Lower lobe of right lung (tissue), 2 donors: ENCODE measurements at places on chromosomes 11 and 22. TPM values are rescaled to one million over a fixed set of nuclear protein-coding genes. Genes with fewer than 3 reads are reported as not detected.

Gene C1QTNF4
- 1.3 TPM for total RNA-seq

Gene OR10D3
- total RNA-seq = not detected

Gene APOL2
- total RNA-seq = 56.0 TPM

Gene LRRN4CL
- total RNA-seq = 3.4 TPM

Gene GLB1L3
- 0.27 TPM for total RNA-seq

Gene MMP27
- total RNA-seq = not detected

Gene C11orf97
- total RNA-seq = 2.5 TPM

Gene POTEH
- not detected for total RNA-seq

Gene APOL3
- total RNA-seq = 77.0 TPM

Gene OR8D1
- total RNA-seq = not detected

Gene TSPAN18
- total RNA-seq = 38.4 TPM

Gene MB
- total RNA-seq = 0.86 TPM

Gene RASL10A
- 0.83 TPM for total RNA-seq

Gene SAA2
- total RNA-seq = 24.7 TPM

Gene DUSP18
- total RNA-seq = 21.5 TPM

Gene MORC2
- 19.3 TPM for total RNA-seq

Gene NXPE4
- not detected for total RNA-seq

Gene SHISAL1
- 0.32 TPM for total RNA-seq

Gene SCGB2A2
- not detected for total RNA-seq

Gene APOL1
- total RNA-seq = 85.8 TPM

Gene CYP2D6
- 1.4 TPM for total RNA-seq

Gene APOBEC3H
- total RNA-seq = 1.9 TPM

Gene STK33
- total RNA-seq = 17.3 TPM

Gene ZMAT5
- 18.3 TPM for total RNA-seq

Gene KBTBD4
- 13.4 TPM for total RNA-seq

Gene RAB38
- 10.9 TPM for total RNA-seq

Gene SYT13
- total RNA-seq = not detected

Gene CYB5R2
- total RNA-seq = 16.0 TPM

Gene MISFA
- 3.3 TPM for total RNA-seq

Gene GVQW3
- 3.3 TPM for total RNA-seq

Gene HSPB2
- total RNA-seq = 6.4 TPM

Gene PIWIL4
- 1.9 TPM for total RNA-seq

Gene POGLUT3
- 19.1 TPM for total RNA-seq

Gene WT1
- 1.2 TPM for total RNA-seq

Gene MMP11
- 1.9 TPM for total RNA-seq

Gene PNPLA5
- total RNA-seq = not detected

Gene OR4C46
- total RNA-seq = not detected

Gene CREB3L1
- 40.5 TPM for total RNA-seq

Gene MMP1
- total RNA-seq = 0.97 TPM

Gene GPR83
- total RNA-seq = not detected

Gene DEPDC7
- total RNA-seq = 0.71 TPM

Gene ZBED5
- 45.5 TPM for total RNA-seq

Gene EHF
- 60.5 TPM for total RNA-seq

Gene MUC5AC
- total RNA-seq = 0.35 TPM

Gene DEUP1
- total RNA-seq = 0.68 TPM

Gene IGSF22
- 2.3 TPM for total RNA-seq

Gene RFPL2
- total RNA-seq = not detected

Gene APOL5
- total RNA-seq = not detected

Gene C11orf42
- not detected for total RNA-seq

Gene GUCD1
- total RNA-seq = 120 TPM

Gene TMX2
- 64.2 TPM for total RNA-seq

Gene SLC5A4
- total RNA-seq = 1.4 TPM

Gene PICALM
- total RNA-seq = 190 TPM

Gene PHOX2A
- total RNA-seq = not detected

Gene ANKRD13D
- 66.9 TPM for total RNA-seq

Gene SYT9
- 0.18 TPM for total RNA-seq

Gene EFCAB6
- total RNA-seq = 5.8 TPM
